ENCODE measurements at places on chromosomes 1 and 21. TPM values are rescaled to one million over a fixed set of nuclear protein-coding genes. Genes with fewer than 3 reads are reported as not detected.

DNA sequence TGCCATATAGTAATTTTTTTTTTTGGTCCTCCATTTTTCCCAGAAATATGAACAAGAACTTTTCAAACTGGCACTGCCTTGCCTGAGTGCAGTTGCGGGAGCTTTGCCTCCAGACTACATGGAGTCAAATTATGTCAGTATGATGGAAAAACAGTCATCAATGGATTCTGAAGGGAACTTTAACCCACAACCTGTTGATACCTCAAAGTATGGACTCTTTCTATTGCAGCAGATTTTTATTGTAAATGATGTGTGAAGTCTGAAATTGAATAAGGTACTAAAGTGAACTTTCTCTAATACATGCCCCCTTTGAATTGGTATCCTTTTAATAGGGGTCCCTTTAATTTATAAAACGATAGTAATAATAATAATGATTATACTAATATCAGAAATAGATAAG, 234.9 kb downstream of the ZP4 start:
- no peak for DNase-seq

DNA sequence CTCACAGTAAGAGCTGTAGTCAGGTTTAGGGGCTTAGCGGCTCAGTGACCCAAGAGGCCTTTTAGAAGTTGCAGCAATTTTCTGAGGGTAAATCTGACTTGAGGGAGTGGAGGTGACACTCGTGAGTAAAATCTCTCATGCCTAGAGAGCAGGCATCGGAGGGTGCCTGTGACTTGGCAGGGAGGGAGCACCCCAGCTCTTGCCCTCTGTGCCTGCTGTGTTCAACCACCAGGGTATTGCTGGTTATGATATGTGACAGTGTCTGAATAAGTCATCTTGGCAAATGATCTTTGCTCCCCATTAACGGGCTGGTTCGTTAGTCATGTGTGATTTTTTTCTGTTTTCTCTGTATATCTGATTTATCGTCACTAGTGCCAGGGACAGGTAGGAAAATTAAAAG, 5.9 kb downstream of the MAN1C1 start:
- DNase-seq = peak; percentile 72

DSCAM gene
- not detected for total RNA-seq

DNA sequence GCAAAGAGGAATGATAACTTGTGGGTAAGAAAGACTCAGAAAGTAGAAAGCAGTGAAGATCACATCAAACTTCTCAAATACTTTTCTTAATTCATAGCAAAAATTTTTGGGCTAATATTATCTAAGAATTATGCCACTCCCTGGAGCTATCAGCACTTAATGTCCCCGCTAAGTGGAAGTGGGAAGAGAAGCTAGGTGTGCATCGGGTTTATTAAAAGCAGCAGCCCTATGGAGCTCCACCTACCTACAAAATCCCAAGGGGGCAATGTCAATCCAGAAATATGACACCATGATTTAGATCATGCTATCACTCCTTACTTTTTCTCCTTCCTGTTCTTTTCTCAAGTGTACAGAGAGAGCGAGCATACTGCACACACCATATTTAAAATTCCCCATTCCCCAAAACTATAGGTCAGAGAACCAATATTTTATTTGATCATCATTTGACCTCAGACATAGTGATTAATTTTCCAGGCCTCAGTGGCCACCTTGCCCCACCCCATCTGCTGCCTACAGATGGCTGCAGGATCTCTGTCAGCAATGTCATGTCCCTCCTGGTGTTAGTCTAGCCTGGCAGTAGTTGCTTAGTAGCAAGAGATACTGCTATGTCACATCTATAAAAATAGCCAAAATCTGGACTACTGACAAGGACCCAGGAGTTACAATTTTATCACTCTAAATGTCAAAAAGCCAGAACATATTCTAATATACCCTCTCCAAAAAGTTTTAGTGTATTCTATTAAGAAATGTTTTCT, 66.6 kb downstream of the MAP3K21 start:
- no peak for DNase-seq

PDC gene
- total RNA-seq = not detected

DNA sequence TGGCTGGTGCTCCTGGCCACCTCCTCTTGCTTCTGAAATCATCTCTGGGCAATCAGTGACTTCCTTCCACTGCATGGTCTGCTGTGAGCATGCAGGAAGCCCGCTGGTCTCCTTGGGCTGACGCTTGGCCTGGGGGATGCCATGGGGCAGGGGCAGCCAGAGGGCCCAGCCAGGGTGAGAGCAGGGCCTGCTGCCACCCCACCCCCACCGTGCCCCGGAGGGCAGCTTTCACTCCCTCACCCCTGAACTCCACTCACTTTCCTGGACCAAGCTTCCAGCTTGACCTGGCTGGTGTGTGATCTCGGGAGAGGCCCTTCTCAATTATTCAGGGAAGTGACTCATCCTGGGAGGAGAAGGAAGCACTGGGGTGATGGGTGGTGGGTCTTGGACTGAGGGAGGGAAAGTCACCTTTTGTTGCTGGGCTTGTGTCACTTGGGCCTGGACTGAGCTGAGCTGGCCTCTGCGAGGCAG, 270.2 kb upstream of the CSF3R start:
- no peak for DNase-seq

DNA sequence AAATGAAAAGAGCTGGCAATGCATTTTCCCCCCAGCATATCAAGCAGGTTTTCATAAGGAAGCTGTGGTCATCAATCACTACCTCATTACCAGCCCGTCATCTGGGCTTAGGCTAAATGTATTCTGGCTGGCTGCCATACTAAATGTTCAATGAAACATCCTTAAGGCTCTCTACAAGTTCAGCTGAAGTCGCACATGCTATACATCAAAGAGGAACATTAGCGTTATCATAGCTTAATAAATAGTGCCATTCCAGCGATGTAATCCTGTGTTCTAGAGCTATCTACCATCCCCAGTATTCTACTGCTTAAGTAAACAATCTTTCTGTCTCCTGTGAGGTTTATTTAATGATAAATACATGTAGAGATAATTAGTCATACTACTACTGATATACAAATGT, 288.8 kb downstream of the DPYD start:
- no peak for DNase-seq

GRCh38 chr1:220235462-220235861, 36.8 kb downstream of the RAB3GAP2 start:
- no peak for DNase-seq

CYP4A22 gene
- not detected for total RNA-seq

SLAMF1 gene
- 108 TPM for total RNA-seq

DNA sequence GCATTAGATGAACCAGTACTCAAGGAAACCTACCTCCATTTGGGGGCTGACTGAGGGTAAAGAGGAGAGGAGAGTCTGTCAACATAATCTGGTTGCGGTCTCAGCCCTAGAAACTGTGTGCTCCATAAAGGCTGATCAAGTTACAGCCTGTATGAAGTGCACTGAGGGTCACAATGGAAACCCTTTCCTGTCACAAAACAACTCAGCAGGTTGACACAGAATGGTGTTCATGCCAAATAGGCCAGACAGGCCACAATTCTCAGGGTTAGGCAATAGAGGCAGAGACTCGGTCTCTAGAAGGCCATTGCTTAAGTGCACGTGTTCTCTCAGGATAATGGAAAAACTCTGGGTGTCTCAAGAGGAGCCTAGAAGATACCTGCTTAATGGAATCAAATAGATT, 4.1 kb upstream of the ANKRD35 start:
- no peak for DNase-seq

- no peak for DNase-seq
These were observed 21.7 kb downstream of the SSBP3 start for GRCh38 chr1:54384471-54384870.

DNA sequence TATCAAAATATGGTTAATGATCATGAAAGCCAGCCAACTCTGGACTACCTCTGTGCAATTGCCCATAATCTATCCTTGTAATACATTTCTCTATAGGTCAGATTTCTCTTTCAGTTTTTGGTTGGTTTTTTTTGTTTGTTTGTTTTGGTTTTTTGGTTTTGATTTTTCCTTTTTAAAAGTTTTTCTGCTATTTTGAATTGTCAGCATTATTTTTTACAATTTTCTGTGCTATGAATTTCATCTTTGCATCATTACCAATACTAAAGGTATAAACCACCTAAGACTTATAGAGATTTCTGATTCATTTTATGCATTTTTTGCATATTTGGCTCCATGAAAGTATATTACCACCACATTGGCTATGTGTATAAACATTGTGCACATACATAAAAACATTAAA, 799.6 kb downstream of the ADGRL2 start:
- no peak for DNase-seq

DNA sequence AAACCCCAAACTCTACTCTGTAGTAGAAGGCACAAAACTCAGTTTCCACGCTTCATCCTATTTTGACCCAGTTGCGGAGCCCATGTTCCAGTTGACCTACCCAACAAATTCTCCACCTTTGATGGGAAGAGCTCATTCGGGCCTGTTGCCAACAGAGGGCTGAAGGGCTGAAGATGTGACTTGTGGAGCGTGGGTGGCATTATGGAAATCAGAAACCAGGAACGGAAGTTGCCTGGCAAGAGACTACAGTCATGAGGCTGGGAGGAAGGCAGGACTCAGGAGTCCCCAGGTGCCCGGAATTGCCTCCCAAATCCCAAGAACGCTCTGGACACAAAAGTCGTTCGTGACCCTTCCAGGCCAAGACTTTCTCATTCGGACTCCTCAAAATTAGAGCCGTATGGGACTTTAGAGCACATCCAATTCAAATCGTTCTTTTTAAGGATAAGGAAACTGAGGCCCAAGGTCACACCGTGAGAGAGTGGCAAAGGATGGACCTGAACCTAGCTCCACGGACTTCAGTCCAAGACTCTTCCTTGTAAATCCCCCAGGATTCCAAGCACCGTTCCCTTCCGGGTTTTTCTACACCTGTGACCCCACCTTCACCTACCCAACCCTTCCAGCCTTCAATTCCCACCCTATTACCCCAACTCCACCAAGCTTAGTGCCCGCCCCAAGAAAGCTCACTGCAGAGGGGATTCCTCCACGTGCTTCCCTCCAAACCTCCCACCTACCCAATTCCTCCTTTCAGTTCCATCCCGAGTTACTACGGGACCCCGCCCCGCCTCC, 739 bp downstream of the SMG5 start:
- DNase-seq = peak; percentile 62

- no peak for DNase-seq
These were observed 23.0 kb downstream of the IQGAP3 start for GRCh38 chr1:156549390-156549789.

IL19 gene
- not detected for total RNA-seq

TBX15 gene
- not detected for total RNA-seq

FCER1G gene
- total RNA-seq = 0.98 TPM

GRCh38 chr1:233112186-233113008, 162.0 kb downstream of the NTPCR start:
- no peak for DNase-seq

DNA sequence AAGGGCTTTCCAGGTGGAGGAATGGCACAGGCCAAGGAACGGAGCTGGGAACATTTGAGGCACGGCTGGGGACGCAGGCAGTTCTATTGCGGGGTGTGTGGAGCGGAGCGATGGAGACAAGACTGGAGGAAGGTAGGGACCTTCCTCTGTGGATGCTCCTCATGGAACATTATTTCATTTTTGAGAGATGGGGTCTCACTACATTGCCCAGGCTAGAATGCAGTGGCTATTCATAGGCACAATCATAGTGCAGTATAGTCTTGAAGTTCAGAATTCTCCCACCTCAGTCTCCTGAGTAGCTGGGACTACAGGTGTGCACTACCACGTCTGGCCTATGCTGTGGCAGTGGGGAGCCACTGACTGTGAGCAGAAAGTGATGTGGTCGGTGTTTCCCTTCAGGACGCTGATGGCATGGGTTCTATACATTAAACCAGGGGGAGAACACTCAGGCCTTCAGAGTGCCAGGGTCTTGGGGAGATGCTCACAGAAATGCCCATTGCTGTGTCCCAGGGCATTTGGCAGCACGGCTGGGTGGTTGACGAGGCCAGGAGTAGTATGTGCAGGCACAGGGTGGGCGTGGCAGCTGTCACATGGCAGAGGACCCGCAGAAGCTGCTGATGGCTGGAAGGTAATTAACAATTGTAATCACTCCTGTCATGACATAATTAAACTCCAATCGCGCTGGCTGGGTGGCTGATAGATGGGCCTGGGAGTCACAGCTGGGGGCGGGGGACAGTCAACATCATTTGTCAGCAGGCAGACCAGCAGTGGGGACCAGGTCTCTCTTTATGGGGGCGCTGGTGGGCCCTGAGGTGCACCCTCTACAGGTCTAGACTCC, 40.8 kb upstream of the ACOT11 start:
- DNase-seq = no peak

LAMB3 gene
- total RNA-seq = 4.2 TPM

FAM72D gene
- total RNA-seq = 25.9 TPM

OR2T34 gene
- total RNA-seq = not detected

- no peak for DNase-seq
These were observed 58.8 kb downstream of the AK4 start for GRCh38 chr1:65206836-65207235.

GRCh38 chr1:165678509-165678908, 19.9 kb downstream of the ALDH9A1 start:
- DNase-seq = no peak

GRCh38 chr1:22704440-22705067, 6.1 kb upstream of the EPHB2 start:
- peak; percentile 91 for DNase-seq

L1TD1 gene
- 0.09 TPM for total RNA-seq

GRCh38 chr1:200429221-200429751, 19.4 kb upstream of the ZNF281 start:
- no peak for DNase-seq

- DNase-seq = no peak
These were observed 4.8 kb upstream of the IRF6 start for GRCh38 chr1:209810783-209811182.

DNA sequence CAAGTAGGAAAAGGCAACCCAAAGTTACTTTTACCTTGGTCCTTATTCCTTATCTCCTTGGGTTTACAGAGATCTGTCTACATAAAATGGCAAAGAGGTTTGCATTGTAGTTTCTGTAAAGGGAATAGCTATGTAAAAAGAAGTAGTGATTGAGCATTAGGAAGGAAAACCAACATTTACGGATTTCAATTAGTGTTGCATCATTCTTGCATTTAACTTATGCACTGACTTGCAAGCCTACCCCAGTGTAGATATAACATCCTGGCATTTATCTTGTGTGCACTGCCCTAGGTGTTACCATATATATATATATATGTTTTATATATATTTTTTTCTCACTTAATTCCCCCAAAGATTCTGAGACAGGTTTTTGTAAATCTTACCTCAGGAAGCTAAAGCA, 3.7 kb upstream of the LEPR start:
- DNase-seq = no peak

GRCh38 chr1:243726806-243727502, 123.1 kb downstream of the AKT3 start:
- no peak for DNase-seq

- DNase-seq = no peak
These were observed 665.0 kb downstream of the SMYD3 start for GRCh38 chr1:245842106-245842505.

HIVEP3 gene
- total RNA-seq = 39.6 TPM

NHLH1 gene
- total RNA-seq = 0.42 TPM

GRCh38 chr1:89190017-89190416, 8.7 kb downstream of the GBP4 start:
- no peak for DNase-seq

DNA sequence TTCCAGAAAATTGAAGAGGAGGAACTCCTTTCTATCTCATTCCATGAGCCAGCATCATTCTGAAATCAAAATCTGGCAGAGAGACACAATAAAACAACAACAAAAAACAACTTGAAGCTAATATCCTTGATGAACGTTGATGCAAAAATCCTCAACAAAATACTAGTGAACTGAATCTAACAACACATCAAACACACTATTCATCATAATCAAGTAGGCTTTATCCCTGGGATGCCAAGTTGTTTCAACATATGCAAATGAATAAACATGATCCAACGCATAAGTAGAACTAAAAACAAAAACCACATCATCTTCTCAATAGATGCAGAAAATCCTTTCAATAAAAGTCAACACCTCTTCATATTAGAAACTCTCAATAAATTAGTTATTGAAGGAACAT, 335.3 kb upstream of the BRINP3 start:
- DNase-seq = no peak

SPRR2G gene
- total RNA-seq = not detected

Data from activated CD4-positive, alpha-beta T cell treated with anti-CD3 and anti-CD28 coated beads for 36 hours (primary cell).